ENCODE measurements at places on chromosomes 7 and 10.

DNA sequence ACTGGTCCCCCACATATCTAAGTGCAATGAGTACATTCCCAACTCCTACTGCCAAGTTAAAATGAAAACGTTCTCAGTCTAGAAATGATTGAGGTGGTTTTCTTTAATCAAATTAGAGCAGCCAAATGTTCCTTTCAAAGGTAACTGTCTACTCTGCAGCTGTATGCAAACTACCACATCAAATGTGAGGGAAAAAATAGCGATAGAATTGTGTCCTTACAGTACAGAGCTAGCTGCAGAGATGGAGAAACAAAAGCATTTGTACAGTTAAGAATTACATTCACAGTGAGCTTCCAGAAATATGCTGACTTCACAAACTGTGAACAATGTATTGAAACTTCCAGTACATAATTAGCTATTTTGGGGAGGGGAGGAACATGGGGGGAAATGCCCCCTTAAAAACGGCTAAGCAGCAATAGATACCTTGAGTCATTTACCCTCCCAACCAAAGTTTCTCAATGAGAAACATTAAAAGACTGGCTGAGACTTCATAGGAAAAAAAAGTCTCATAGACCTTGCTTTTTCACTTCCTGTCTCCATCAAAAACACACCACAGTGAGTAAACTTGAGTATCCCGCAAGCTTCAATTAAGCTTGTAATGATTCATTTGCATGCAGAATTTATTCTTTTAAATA is 22.9 kb downstream of the CDK6 start:
- DNase-seq = no peak

DNA sequence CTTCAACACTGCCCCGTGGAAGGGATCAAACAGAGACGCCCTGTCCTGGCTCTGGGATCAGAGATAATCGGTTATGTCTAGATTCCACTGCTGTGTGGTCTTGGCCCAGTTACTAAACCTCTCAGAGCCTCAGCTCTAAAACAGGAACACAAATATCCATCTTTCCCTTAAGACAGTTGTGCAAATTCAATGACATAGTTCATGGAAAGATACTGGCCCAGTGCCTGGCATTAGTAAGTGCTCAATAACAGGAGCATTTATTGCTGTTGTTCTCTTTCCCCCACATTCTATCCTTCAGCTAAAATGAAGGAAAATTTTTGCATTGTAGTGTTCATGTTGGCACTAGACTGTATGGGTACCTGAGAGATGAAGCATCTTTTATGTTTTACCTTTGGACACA is 58.6 kb downstream of the TACC2 start:
- DNase-seq = no peak

DNA sequence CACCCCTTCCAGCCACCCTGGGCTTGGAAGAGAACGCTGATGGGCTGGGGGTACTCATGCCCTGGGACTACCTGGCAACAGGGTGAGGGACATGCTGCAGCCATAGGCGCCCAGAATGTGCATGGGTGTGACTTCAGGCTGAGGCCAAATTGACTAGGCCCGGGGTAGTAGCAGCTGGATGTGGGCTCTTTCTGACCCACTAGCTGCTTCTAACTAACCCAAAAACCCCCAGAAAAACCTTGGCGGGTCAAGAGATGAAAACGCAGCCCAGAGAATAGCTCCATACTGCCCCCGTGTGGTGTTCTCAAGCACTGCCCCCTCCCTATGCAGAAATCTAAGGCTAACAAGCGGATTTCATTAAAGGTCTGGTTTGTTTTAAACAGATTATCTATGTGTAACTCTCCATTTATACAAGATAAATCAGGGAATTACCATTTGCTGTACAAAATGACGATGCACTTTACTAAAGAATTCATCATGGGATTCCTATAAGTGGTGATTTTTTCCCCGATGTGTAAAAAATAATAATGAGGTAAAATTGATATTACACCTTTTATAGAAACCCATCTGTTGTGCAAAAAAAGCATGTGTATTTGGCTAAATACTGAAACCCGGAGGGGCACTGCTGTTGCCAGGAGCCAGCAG is 4.2 kb downstream of the SMARCD3 start:
- peak; percentile 58 for DNase-seq

- DNase-seq = no peak
Observed at GRCh38 chr7:155228459-155228845, 69.2 kb upstream of the INSIG1 start.

- peak; percentile 12 for DNase-seq
Observed at GRCh38 chr7:22109761-22110160, 164.1 kb upstream of the CDCA7L start.

DNA sequence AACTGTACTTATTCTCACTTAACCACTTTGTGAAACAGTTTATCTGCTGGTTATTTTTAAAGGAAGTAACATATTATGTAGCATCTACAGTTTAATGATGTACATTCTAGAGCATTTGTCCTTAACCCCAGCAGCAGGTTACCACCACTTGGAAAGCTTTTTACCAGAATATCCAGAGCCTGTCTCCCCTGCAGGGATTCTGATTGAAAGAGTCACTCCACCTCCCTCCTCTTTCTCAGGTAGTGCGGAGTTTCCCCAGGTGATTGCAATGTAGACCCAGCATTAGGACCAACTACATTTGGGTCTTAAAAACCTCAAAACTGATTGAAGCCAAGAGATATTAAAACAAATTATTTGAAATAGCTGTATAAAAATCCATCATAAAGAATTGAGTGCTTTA is 53.1 kb downstream of the NRG3 start:
- DNase-seq = no peak

DNA sequence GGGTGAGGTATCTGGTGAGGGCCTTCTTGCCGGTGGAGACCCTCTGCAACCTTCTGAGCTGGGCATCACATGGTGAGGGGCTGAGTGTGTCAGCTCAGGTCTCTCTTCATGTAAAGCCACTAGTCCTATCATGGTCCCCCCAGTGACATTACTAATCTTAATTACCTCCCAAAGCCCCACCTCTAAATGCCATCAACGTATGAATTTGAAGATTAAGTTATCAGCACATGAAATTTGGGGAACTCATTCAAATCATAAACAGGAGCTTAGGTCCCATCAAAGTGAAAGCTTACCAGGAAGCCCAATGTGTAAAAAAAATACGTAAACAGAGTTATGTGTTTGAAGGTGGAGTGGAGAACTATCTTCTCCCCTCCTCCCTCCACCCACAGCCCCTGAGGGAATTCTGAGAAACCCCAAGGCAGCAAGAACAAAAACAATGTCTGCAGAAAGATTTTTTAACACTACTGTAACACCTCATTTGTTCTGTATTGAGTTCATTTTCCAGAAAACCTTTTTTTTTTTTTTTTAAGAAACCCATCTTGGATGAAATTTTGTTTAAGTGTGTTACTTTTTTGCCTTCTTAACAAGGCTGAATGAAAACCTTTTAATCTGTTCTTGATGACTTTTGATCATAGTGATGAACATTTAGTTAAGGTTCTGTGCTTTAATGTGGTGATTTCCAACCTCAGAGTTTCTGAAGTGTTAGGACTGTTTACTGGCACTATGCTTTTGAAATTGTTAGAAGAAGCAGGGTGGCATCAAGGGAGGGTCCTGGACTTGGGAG is 19.1 kb upstream of the PCGF5 start:
- DNase-seq = no peak

GRCh38 chr10:49131507-49132361 is 2.1 kb downstream of the FAM170B start:
- DNase-seq = no peak

Measured in Kasumi-1 (cell line).